ENCODE measurements at places on chromosomes 6 and 20.

DNA sequence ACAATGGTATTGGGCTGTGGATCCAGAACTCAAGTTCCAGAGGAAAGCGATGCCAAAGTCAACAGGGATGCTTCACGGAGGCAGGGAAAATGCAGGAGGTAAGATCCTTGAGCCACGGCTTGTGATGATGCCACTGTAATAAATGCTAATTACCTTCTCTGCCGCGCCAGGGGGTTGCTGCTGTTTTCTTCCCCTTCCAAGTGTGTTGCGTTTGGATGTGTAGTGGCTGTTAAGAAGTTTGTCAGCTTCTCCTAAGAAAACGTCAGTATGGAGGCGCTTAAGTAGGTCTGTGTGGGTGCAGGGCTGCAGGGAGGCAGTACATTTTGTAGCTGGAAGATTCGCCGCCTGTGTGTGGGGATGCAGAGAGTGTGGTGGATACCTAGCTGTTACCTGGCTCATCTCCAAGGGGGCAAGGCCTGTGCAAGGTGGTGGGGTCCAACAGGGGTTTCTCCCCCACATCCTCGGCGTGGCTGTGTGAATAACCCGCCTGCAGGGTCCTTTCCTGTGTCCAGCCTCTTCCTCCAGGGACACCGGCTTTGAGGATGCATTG, 318.7 kb downstream of the CDH4 start:
- DNase-seq = no peak

DNA sequence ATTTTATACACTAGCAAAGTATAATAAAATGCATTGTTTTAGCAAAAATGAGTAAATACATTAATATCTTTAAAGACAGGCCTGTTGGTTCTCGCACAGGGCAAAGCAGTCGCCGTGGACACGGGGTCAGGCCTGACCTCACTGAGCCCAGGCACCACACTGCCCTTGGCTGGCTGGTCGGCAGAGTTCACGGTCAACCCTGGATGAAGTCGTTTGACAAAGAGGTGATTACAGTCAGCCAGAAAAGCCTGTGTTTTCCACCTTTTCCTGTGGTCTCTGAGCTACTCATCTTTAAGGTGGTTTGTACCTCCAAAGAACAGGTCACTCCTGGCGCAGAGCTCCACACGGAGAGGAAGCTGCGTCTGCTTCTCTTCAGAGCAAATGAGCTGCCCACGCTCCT, 191.5 kb downstream of the DLL1 start:
- DNase-seq = no peak

DNA sequence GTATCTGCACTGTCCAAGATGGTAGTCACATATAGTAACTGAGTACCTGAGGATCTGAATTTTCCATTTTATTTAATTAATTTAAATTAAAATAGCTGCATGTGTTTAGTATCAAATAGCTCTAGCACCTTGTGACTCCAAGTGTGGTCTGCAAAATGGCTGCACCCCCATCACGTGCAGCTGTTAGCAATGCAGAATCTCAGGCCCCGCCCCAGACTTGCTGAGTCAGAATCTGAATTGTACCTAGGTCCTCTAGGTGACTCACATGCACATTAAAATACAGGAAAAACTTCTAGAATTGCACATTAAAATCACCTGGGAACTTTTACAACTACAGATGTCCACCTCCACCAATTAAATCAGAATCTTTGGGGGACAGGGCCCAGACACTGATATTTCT, 19.2 kb upstream of the FAM83C start:
- DNase-seq = no peak

DNA sequence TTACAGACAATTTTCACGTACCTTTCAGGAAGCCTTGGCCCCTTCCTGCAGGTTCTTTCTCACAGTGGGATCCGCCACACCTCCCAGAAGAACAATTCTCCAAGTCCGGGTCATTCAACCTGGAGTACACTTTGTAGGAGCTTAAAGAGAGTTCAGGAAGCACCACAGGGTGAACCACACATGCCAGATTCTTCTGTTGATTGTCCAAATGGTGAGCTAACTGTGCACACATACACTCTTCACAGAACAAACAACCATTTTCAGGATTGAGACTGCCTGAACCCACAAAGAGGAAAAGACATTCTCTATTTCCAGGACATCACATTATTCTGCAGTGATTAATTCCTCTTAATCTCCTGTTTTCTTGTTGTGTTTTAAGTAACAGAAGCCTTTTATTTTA, 51.0 kb downstream of the SCGN start:
- no peak for DNase-seq

- DNase-seq = no peak
Measured at GRCh38 chr20:44543358-44543757, 21.5 kb upstream of the SERINC3 start.
